ENCODE measurements at places on chromosomes 6 and 20.

GRCh38 chr6:109493865-109494264 is 10.8 kb upstream of the ZBTB24 start:
- no peak for DNase-seq

- DNase-seq, result no peak
These were observed 258.8 kb downstream of the GMDS start for GRCh38 chr6:1986454-1987243.

DNA sequence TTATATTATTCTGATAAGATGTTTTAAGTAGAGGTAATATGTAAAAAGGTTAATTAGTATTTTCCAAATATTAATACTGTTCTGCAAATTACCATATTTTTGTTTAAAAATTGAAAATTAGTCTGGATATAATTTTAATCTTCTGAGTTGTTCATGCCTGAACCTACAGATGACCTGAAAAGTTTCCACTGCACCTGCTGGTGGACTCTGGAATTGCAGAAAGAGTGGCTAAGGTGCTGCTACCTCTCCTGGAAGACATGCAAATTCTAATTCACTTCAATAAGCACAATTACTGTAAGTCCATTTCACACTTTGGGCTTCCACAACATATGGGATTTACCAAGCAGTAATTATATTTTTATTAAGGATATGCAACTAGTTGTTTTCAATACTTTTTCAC is 77.7 kb upstream of the OLIG3 start:
- DNase-seq, result peak; percentile 52

GRCh38 chr6:129777371-129777770 is 67.4 kb upstream of the ARHGAP18 start:
- DNase-seq, result no peak

GRCh38 chr6:160462551-160463109 is 114.5 kb downstream of the SLC22A3 start:
- DNase-seq, result no peak

DNA sequence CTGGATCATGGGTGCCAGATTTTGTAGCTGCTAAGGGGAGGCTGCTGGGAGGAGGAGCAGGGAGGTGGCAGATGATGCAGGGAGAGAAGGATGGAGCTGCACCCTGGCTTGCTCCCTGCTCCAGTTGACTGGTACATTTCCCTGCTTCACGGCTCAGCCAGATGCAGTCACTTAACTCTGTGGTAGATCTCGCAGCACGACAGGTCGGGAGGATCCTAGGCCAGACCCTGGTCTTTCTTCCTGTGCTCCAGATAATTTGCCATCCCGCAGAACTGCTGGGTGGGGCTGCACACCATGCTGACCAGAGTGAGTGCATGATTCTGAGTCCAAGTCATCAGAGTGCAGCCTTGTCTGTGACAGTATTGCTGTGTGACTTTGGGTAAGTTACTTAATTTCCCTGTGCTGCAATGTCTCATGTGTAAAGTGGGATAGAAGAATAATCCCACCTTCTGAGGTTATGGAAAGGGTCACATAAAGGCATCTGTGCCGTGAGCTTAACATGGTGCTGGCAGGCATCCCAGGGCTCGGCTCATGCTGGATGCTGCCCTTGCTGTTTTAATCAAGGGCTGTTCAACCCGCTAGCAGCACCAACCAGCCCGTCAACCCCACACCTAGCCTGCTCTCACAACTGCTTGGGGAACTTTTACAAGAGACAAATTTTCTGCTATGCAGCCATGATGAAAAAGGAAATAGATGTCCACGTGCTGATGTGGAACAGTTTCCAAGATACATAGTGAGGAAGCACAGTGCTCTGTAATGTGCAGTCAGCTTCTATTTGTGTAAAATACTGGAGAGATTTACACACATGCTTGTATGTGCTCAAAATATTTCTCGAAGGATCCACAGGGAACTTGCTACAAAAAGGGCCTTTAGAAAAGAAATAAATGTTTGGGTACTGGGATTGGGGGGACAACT is 257.9 kb downstream of the CDH26 start:
- DNase-seq, result no peak

DNA sequence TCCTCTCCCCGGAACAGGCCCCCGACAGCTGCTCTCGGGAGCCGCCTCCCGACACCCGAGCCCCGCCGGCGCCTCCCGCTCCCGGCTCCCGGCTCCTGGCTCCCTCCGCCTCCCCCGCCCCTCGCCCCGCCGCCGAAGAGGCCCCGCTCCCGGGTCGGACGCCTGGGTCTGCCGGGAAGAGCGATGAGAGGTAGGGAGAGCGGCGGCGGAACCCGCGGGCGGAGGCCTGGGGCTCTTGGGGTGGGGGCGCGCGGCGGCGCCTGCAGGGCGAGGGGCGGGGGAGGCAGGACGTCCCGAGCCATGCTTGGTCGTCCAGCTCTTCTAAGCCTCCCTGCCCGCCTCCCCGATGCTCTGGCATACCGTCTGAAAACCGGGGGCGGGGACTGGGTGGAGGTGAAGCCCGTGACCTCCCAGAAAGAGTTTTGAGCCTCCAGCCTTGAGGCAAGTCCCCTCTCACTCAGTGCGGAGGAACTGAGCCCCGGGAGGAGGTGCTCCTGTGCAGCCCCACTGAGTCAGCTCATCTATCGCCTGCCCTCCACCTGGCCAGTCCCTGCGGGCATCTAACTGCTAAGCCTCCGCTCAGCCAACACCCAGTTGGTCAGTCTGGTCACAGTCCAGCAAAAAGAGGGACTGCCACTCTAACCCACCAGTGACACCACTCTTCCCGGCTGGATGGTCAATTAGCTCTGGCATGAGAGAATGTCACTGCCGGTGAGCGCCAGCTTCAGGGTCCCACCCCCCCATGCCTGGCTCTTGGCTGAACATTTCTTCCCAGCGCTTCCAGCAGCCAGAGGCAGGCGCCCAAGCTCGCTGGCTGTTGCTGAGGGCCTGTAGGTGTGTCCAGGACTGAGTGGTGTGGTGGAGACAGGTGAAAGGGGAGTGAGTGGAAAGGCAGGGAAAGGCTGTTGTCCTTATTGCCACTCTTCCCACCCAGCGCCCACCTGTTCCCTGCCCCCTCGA is 482 bp downstream of the DDR1 start:
- peak; percentile 64 for DNase-seq

- no peak for DNase-seq
These were observed 247.3 kb downstream of the ZNF217 start for GRCh38 chr20:53346335-53346648.

DNA sequence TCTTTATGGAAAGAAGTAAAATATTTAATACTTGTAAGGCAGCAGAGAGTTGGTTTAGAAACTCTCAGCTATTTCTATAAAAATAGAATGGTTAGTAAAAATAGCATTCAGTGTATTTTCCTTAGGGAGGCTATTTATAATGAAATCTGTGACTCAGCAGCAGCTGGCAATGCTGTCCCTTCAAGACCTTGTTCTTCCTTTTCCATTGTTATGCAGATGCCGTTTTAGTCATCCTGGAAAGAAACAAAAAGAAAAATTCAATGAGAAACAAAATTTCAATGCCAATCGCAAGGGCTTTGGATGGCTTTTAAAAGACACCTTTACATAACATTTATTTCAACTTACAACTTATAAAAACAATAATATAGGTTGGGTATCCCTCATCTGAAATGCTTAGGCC is 17.5 kb downstream of the MPC1 start:
- DNase-seq, result no peak

- DNase-seq, result no peak
These were observed 14.8 kb downstream of the PMEPA1 start for GRCh38 chr20:57695012-57695411.

DNA sequence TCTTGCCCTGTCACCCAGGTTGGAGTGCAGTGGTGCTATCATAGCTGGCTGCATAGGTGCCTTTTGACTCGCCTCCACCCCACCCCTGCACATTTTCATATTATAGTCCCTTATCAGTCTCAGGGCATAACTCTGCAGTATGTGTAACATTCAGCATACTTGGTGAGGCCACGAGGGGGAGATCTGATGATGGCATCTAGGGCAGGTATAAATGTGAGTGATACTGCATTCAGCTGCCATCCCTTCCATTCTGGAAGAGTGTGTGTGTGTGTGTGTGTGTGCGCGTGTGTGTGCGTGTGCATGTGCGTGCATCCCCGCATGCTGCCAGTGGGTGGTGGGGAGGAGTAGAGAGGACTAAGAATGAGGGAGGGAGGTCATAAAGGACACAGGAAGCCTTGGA is 81.4 kb downstream of the JARID2 start:
- peak; percentile 15 for DNase-seq

- DNase-seq, result no peak
These were observed 282.1 kb downstream of the TPBG start for GRCh38 chr6:82645536-82646230.

DNA sequence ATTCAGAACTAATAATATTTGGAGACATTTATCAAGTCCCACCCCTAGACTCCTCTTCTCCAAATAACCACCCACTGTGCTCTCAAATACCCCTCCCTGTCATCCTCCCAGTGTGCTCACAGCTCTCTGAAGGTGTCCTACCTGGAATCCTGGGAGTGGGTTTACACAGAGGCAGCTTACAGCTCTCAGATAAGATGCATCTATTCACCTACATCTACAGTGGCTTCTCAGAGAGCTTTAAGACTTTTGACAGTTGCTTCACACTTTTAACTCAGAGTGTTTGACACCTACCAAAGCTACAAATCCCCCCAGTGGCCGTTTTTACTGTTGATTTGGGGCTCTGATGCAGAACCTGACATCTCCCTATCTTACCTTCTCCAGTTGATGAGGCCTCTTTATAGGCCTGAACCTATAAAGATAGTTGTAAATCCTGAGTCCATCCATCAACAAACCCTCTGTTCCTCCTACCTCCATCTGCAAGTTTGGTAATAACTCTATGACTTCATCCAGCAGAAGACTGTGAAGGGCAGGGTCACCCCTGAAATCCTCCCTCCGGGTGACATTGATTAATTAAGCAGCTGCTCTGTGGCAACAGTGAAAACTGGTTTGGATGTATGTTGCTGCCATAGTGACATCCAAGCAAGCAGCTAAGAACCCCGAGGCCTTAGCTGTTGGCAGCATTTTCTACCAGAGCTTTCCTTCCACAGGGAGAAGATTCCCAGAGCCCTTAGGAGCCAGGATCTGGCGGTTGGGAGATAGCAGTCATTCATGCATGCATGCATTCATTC is 226.1 kb upstream of the RREB1 start:
- DNase-seq, result no peak

GRCh38 chr6:93087606-93088005 is 331.8 kb downstream of the EPHA7 start:
- no peak for DNase-seq

DNA sequence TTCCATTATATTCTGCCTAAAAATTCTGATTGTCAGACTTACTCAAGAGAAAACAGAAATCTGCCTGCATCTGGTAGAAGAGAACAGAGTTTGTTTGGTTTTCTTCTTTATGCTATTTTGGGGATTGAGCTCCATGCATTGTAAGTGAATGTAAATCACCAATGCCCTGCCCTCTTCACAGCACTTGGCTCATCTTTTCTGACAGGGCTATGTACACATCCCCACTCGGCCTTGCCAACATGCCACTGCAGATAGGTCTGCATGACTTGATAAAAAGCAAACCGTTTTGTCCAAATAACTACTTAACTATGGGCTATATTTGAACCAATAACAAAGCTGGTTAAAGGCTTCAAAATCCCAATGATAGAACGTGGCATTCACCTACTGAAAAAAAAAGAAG is 117.7 kb downstream of the IBTK start:
- no peak for DNase-seq

DNA sequence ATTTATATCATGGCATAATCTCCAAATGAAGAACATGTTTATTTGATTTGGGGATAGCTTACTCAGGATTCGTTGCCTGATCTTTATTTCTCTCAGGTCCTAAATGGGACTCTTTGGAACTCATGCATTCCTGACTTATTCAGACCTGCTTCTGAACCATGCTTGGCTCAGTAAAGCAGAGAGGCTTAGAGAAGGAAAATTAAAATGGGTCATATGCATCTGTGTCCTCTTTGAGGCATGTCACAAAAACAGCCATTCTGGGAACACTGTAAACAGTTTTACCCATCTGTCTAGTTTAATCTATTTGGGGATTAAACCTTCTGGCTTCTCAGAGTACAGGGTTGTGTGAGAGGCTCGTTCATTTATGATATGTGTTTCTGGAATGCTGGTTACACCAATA is 1017.3 kb downstream of the KIF16B start:
- no peak for DNase-seq

GRCh38 chr6:8556370-8557013 is 121.1 kb upstream of the SLC35B3 start:
- no peak for DNase-seq

- no peak for DNase-seq
These were observed 627.2 kb downstream of the BCKDHB start for GRCh38 chr6:80733641-80734040.

DNA sequence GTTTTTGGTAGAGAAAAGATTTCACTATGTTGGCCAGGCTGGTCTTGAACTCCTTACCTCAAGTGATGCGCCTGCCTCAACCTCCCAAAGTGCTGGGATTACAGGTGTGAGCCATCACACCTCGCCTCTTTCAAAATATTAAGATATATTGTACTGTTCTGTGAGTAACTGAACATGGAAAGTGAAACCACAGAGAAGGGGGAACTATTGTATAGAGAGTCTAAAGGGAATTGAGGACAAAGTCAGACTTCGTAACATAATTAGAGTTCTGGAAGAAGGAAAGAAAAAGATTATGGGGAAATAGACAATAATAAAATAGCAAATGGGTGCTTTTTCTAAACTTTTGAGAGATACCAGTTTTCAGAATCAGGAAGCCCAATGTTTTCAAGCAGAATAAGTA is 17.4 kb upstream of the AKAP7 start:
- no peak for DNase-seq

DNA sequence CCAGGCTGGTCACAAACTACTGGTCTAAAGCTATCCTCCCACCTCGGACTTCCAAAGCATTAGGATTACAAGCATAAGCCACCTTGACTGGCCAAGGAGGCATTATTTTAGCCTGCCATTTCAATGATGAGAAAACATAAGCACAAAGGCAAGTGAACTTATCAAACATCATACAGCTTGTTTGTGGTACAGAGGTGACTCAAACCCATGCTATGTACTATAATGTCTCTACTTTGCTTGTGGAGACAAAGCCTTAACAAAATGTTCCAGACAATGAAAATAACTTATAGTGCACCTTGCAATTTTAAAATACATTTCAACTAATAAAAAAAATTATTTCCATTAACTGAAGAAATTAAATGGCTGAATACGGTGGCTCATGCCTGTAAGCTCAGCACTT is 26.2 kb downstream of the HDAC2 start:
- DNase-seq, result no peak

DNA sequence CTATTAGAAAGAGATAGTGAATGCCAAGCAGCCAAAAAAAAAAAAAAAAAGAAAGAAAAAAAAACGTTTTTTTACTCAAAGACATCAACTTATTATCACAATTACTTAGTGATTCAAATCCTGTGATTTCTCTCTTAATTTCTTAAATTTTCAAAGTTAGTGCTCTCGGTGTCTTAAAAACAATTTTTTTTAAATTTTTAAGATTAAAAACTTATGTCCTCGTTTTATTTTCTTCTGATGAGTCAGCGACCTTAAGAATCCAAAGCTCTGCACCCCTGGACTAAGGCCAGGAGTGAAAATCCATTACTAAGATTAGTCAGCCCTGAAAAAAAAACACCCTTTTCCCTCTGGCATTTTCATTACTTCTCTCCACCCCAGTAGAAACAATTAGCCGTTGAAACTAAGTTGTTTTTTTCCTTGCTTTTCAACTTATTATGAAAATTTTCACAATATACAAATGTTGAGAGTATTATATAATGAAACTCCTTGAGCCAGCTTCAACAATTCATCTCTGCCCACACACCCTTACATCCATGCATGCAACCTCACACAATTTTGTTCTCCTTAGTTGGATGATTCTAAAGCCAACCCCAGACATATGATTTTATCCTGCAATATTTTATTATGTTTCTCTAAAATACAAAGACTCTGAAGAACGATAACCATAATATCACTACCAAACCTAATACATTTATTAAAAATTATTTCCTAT is 85.6 kb upstream of the CARMIL1 start:
- DNase-seq, result no peak
